ENCODE measurements at places on chromosomes 1 and 21.

- DNase-seq: no peak
Observed at GRCh38 chr1:232547938-232548484, 81.9 kb downstream of the SIPA1L2 start.

- no peak for DNase-seq
Observed at GRCh38 chr1:86515597-86515996, 31.3 kb upstream of the CLCA4 start.

- no peak for DNase-seq
Observed at GRCh38 chr1:22408230-22408629, 43.4 kb upstream of the ZBTB40 start.

DNA sequence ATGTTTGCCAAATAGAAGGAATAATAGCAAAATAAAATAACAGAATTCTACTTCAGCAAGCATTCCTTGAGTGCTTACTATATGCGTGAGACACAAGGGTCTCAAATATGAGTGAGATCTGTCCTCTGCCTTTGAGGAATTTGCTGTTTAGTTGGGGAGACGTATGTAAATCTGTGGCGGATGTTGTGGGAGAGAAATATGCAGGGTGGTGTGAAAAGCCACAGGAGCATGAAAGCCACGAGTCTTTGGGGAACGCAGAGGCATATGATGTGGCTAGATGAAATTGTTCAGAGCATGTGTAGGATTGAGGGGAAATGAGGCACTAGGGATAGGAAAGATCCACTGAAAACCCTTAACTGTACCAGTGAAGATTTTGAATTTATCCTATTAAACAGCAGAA, 244.4 kb downstream of the PBX1 start:
- DNase-seq: no peak

GRCh38 chr1:235649368-235650163, at the start of gene GNG4:
TSS of gene GNG4 (minus strand) at chr1:235649784. CDS start at chr1:235583838, 65,946 bp downstream.
- peak; percentile 48 for DNase-seq

DNA sequence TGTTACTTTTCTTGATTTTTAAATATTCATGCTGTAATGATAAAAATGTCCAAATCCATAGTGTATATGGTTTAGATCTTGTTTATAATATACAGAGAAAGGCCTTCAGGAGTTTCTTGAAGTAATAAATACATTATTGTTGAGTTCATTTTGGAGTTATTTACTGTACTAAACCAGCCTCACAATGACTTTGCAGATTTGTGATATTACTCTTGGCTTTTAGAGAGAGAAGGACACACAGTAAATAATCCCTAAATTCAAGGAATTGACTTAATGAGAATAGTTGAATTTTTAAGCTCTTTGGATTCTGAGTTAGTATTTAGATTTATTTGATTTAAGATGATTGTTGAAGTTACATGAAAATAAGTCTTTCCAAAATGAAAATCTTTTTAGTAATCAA, 38.9 kb downstream of the RABGAP1L start:
- DNase-seq: no peak

- no peak for DNase-seq
Observed at GRCh38 chr21:35732788-35733187, 327.5 kb downstream of the SETD4 start.

DNA sequence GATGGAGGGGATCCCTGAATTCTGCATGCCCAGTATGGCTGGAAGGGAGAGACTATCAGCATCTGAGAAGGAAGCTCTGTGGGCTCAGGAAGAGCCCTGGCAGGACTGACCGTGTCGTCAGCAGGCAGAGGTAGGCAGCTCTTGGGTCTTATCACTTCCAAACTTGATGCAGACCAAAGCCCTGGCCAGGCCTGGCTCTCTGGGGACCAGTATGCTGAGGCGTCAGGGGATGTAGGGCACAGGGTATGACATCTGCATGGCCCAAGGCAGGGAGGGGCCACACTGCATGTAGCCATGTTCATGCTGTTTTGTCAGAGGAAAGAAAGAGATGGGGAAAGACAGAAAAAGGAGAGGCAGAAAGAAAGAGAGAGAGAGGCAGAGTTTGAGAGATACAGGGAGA, 6.3 kb downstream of the FGR start:
- DNase-seq: no peak

GRCh38 chr1:104830534-104830933, 1080.8 kb downstream of the AMY1C start:
- no peak for DNase-seq

GRCh38 chr1:218376722-218377121, 31.6 kb downstream of the TGFB2 start:
- DNase-seq: no peak

- DNase-seq: peak; percentile 35
Observed at GRCh38 chr1:172699111-172699510, 40.2 kb downstream of the FASLG start.

DNA sequence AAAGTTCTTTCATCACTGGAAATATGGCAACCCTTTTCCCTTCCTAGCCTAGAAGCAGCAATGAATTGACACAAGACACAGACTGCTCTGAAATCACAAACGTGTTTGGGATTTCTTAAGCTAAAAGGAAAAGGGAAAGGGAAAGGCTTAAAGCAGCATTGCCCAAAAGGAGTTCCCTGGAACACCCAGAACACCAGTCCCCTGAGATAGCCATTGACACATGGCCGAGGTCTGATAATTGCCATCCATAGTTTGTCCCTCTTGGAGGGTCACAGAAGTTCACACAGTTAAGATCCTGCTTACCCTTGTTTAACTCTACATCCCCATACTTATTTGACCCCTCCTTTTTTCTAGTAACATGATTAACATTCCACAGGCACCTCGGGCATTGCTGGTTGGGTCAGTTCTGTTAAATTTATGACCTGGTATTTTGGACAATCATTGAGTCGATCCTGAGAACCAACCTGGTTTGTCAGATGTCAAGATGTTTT, 72.9 kb downstream of the ZNF281 start:
- DNase-seq: no peak

DNA sequence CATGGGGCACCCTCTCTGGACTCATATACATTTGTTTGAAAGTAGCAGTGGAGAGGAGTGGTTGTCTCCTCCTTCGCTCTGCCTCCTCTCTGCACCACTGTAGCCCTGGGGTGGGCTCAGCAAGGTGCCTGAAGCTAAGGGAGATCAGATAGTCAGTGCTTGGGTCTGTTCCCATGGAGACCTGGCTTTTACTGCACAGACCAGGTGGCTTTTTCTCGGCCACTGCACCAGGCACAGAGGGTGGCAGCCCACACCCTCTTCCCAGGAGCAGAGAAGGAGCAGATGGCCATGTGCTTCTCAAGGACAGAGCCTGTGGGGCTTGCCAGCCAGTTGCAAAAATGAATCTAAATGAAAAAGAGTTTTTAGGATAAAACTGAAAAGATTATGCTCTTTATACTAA, 123.4 kb upstream of the KCNK1 start:
- no peak for DNase-seq

DNA sequence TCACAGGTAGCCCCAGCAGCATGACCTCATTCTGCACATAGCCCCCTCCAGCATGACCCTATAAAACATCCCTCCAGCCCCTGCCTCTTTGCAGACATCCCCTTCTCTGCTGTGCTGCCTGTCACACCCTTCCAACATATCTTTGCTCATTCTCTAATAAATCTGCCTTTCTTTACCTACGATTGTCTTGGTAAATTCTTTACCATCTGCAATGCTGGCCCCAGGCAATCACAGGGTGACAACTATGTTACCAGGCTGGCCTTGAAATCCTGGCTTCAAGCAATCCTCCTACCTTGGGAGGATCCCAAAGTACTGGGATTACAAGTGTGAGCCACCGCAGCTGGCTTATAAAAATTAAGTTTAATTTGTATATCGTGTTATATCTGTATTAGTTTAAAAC, 134.5 kb downstream of the VAV3 start:
- DNase-seq: no peak

DNA sequence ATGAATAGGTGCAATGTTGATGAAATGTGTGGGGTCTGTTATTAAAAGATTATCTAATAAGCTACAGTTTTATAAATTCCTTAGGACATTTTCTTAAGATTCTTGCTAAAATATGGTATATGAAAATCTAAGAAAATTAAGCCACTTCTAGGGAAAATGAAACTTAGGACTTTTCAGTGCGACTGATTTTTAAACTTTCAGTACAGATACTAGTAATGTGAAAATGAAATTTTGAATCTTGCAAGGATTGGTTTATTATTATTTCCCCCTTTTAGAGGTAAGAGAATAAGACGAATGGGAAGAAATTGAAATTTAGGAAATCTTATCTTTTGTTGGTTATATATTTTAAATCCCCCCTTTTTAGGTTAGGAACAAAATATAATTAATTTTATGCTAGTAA, 16.4 kb downstream of the CAPZA1 start:
- DNase-seq: no peak

- DNase-seq: no peak
Observed at GRCh38 chr1:216499581-216500272, 76.5 kb upstream of the USH2A start.

Measured in AG20443 (cell line).